ENCODE measurements at places on chromosomes 5 and 9. TPM values are rescaled to one million over a fixed set of nuclear protein-coding genes. Genes with fewer than 3 reads are reported as not detected.

Gene OBP2B
- not detected for total RNA-seq

Gene CNTFR
- total RNA-seq, result 3.7 TPM

Gene STK32A
- 5.5 TPM for total RNA-seq

Gene GGTA1
- 1.1 TPM for total RNA-seq

Gene TEX48
- not detected for total RNA-seq

DNA sequence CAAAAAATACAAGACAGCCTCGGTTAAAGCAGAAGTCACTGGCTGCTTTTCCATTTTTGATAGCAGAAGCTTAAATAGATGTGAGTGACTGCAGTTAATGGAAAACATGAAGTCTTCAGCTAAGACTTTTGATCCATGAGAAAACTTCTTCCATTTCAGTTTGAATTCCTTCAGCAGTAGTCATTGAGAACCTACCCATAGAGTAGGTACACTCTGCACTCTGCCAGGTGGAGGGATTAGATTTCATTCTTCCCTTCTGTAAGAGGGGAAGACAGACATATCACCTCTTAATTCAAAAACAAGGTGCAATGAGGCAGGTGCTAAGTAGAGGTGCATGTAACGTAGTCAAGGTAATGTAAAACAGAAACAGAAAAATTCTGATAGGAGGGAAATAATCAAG lies 26.7 kb upstream of the XPA start:
- no peaks in the 10 kb centered on the region for H3K36me3 ChIP-seq
- no peak for DNase-seq
- H3K4me3 ChIP-seq, result no peak overlapping the region

- DNase-seq, result no peak
- no peaks in the 10 kb centered on the region for H3K36me3 ChIP-seq
- H3K4me3 ChIP-seq, result no peak overlapping the region
- H3K4me1 ChIP-seq, result no peaks in the 10 kb centered on the region
Measured at GRCh38 chr5:107853696-107854095, 183.0 kb upstream of the EFNA5 start.
